ENCODE measurements at places on chromosomes 5 and 9.

DNA sequence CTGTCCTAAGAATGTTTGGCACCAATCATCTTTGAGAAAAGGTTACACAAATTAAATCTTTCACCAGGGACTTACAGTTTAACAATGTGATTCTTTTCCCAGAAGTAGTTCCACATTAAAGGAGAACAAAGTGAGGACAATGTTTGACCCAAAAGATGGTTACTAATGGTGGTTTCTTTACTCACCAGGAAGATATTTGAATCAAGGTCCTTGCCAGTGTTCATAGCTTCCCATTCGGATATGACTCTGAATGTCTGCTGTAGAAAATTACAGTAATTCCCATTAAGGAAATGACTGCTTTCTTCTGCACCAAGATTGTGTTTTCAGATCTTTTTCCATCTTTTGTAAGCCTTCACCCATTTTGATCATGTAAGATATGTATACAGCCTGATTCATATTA is 114.6 kb upstream of the ADAMTSL1 start:
- DNase-seq = no peak

- no peak for DNase-seq
Measured at GRCh38 chr9:92650839-92651621, 18.9 kb downstream of the IPPK start.

DNA sequence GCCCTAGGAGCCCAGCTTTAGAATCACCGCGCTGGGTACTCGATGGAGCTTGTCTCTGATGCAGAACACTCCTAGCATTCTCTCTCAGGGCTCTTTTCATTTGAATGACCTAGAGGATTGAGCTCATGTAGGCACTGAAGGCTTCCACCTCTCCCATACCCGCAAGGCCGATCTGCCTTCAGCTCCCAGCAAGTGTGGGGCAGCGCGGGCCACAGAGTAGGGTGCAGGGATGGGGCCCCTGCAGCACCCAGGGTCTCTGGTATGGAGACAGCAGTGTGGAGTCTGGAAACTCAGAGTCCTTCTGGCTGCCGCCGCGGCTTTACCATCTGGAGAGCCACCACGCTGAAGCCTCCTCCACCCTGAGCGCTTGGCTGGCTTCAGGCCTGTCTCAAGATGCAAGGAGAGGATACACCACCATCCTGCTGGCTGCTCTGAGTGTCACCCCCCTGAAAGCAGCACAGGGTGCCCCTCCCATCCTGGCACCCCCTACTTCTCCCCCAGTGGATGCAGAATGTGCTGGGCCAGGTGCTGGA is 12.9 kb downstream of the STKLD1 start:
- DNase-seq = no peak

GRCh38 chr5:28104080-28104479 is 1065.7 kb upstream of the CDH9 start:
- no peak for DNase-seq

DNA sequence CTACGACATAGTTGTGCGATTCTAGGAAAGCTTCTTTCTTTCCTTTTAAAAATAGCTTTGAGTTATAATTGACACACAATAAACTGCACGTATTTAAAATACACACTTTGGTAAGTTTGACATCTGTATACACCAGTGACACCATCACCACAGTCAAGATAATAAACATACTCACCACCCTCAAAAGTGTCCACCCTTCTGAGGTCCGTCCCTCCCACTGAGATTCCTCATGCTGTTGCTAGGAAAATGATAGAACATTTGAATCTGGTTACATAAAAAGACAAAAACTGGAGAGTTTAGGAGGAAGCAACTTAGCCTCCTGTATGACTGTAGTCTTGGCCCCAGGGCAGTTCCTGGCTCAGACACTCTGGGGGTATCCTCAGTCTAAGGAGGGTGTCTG is 17.2 kb downstream of the S100Z start:
- no peak for DNase-seq

All from RPMI8226 (cell line).